ENCODE measurements at places on chromosomes 3 and 15.
A peak's percentile ranks its signal among the peaks of the same experiment; 100 is the strongest.

DNA sequence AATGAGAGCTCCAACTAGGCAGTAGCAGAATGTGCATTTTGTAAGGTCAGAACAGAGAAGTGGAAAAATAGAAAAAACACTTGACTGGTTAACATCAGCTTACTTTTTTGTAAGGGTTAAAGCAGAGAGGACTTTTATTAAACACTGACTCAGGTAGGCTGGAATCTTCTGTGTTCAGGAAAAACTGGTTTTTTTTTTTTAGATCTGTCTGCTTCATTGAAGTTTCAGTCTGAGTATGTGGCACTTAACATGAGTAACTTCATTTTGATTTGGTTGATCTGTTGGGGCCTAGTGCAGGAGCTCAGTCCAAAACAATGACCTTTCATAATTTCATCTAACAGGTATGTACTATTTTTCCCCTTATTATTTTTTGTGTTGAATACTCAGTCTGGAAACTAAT, 141.1 kb downstream of the DOCK3 start:
- no peak for DNase-seq

GRCh38 chr3:127716384-127716783, 43.6 kb downstream of the ABTB1 start:
- DNase-seq = no peak

DNA sequence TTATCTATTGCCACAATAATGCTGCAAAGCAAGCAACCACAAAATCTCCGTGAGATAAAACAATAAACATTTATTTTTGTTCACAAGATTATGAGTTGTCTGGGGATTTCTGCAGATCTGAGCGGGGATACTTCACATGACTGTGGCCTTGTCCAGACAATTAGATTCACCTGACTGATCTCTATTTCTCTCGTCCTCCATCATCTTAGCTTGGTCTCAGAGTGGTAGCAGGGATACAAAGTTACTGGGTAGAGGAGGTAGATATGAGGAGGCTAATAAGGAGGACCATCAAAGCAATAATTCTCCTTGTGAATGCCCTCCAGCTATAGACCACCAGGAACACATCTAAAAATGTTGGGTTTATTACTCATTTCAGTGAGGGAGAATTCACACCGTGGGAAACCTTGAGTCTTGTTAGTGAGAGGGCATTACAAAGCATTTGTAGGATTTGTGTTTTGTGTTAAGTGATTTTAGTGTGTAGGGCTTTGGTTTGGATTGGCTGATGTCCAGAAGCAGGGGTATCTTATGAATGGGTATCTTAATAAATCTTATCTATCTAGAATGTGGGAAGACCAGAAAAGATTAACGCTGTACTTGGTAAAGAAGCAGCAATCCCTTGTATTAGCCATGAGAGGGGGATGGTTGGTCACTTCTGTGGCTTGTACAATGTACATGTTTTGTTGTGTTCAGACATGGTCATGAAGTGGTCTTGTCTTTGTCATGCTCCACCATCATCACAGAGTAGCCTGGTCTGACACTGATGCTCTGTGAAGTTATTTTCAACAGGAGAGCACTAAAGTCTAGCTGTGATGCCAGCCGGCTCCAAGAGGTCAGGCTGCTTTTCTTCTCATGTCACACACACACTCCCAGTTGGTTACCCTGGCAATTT, 287.6 kb upstream of the STT3B start:
- peak; percentile 8 for DNase-seq

DNA sequence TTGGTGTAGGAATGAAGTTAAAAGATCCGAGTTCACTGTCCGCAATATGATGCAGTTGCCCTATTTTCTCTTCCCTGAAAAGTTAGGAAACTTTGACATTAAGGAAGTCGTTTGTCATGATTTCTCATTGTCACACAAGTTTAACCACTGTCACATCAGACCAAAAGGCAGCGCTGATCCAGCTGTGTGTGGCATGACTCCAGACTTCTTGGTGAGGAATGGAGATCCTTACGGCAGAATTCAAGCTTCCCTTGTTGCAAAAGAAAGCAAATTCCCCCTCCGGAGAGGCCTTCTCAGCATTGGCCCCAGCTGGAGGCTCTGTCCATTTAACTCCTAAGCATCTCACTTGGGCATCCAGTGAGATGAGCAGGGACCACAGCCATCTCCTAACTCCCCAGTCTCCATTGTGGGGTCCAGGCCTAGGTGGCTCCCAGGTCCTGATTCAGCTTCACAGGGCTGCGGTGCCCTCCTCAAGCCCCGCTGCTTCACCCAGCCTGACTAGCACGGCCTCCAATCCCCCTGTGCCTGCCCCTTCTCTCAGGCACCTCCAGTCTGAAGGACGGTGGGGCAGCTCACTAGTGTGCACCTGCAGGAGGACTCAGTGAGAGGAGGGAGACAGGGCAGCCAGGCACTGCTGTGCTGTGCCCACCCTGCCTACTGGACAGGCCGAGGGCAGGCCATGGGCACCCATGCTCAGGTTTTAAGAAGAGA, 159.5 kb downstream of the CHSY1 start:
- peak; percentile 43 for DNase-seq

- no peak for DNase-seq
Observed at GRCh38 chr3:14208977-14209394, 30.4 kb downstream of the LSM3 start.

GRCh38 chr15:38743147-38743546, 178.5 kb upstream of the RASGRP1 start:
- DNase-seq = no peak
